ENCODE measurements at places on chromosomes 5 and 9.

GRCh38 chr9:89661391-89661949, 56.7 kb downstream of the GADD45G start:
- no peak for DNase-seq

DNA sequence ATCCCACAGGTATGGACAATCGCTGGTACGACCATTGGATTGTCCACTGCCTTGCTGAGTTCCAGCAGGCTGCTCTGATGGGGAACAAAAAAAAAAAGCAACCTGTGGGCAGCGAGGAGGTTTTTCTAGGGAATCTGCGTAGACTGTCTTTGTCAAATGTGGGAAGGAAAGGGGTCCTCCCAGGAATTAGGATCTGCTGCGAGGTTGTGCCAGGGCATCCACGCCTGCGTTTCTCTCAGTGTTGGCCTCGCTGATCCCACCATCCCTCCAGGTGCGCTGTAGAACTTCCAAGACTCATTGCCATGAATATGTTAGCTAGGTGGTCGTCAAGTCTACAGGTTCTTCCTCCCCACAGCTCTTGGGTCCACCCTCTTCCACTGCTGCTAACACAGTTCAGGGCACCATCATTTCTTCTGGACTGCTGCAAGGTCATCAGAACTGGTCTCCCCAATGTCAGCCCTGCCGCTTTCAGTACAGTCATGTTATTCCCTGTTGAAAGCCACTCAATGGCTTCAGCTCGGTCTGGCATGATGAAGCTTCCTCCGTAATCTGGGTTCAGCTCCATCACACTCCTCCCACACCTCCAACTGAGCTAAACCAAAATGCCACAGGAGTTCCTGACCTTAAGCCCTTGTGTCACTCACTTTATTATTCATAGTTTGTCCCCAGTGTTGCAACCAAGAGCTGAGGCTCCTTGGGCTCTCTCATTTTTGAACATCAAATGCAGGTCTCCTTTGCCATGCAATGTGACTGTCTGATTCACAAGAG, 79.5 kb upstream of the DMRT1 start:
- DNase-seq: no peak

GRCh38 chr5:87252283-87252605, 15.4 kb upstream of the RASA1 start:
- no peak for DNase-seq

GRCh38 chr5:10446490-10446889, 4.8 kb downstream of the ROPN1L start:
- no peak for DNase-seq

DNA sequence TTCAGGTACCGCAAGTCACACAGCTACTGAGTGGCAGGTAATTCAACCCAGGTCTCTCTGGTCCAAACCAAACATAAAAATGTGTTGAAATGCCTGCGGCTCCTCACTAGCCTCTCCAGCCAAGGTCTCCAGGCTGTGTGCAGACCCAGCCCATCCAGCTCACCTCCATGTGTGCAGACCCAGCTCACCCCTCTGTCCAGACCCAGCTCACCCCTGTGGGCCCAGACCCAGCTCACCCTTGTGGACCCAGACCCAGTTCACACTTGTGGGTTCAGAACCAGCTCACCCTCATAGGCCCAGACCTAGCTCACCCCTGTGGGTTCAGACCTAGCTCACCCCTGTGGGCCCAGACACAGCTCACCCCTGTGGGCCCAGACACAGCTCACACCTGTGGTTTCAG, 188.0 kb upstream of the ADCY2 start:
- no peak for DNase-seq

DNA sequence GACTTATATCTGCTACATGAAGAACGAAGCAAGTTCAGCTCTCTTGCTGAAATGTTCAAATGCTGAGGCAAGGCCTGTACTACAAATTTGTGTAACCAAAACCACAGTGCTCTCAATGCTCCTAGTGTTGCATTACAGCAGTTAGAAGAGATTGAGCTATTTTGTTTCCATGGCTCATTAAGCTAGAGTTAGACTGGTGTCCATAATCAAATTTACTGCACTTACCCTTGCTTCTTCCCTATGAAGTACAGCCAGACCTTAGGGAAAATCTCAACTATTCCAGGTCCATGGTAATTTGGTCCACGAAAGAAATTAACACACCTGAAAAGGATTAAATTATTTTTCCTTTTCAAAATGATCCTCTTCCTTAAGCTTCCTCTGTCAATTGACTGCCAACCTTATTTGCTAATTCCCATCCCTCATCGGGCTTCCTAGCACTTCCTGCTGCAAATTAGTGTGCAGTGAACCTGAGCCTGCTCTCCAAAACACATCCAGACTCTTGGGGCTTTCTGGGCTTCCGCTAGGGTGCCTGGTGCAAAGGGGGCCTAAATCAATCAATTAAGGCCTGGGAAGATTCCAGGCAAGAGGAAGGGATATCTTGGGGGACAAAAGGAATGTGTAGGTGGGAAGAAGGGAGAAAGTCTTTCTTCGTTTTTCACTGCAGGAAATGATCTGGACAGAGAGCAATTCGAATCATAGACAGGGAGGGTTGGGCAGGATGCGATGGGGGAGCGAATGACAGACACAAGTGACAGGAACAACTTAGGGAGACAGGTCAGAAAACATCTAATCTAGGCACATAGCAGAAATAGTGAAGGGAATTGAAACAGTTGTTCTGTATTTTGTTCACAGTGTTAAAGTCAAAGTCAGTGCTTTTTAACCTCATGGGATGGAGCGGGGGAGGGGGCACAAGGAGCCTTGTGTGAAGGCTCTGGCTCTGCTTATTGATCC, 542.4 kb downstream of the RAB3C start:
- no peak for DNase-seq

DNA sequence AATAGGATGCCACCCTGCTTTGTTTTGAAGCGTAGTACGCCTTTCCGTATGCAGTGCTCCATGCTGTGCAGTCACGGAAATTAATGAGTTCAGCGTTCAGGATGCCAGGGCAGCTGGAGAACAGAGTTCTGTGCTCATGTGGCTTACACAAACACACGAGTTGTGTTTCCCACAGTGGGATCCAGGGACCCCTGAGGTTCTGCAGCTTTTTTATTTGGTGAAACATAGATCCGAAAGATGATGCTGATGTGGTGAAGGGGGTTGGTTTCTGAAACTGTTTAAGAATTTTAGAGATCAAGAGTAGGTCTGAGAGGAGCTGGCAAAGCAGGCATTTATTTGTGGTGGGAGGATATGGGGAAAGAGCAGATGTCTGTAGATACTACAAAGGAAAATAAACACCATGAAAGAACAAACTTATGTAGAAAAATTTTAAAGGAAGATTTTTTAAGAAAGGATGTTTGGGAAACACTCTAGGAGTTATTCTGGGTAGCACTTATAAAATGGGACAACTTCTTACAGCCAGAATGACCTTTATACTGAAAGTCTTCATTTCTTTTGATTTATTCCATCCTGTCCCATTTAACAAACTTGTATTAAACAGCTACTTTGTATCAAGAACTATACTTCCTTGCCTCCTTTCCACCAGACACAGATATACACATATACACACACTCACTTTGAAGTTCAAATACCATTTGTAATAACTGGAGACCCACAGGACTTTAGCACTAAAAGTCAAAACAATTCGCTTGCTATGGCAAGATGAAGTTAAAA, 52.7 kb downstream of the ITGA1 start:
- no peak for DNase-seq

DNA sequence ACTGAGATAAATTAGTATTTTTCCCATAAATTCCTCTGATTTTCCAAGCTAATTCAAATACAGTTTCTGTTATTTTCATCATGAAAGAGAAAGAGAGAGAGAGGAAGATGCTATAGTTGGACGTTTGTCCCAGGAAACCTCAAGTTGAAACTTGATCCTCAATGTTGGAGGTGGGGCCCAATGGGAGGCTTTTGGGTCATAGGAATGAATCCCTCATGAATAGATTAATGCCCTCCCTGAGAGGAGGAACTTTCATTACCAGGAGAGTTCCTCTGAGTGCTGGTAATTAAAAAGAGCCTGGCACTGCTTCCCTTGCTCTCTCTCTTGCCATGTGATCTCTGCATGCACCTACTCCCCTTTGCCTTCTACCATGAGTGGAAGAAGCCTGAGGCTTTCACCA, 189.9 kb upstream of the SMC2 start:
- no peak for DNase-seq

DNA sequence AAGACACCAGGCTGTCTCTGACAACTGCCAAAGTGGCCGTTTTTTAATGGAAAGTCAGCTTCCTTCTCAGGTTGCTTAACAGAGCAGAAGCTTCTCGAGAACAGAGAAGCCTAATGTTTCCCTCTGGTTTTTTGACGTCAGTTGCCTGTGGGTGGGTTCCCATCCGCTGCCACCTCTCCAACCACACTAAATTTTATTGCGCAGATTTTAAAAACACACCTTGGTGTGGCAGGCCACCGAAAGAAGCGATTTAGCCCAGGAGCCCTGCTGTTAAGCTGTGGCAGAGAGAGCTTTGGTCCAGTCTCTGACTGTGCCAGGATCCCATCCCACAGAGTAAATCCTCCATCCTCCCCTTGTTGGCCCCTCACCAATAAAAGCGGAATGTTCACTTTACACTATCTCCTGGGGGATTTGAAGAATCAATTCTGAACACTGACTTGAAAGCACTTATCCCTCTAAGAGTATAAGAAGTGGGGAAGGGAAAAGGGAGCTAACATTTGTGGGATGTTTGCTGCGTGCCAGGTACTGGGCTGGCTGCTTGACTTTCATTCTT, 181.6 kb downstream of the AOPEP start:
- DNase-seq: no peak

GRCh38 chr9:18923167-18923566, 109.8 kb downstream of the SAXO1 start:
- DNase-seq: no peak

- DNase-seq: no peak
These were observed 32.7 kb upstream of the SPARC start for GRCh38 chr5:151719228-151720000.

DNA sequence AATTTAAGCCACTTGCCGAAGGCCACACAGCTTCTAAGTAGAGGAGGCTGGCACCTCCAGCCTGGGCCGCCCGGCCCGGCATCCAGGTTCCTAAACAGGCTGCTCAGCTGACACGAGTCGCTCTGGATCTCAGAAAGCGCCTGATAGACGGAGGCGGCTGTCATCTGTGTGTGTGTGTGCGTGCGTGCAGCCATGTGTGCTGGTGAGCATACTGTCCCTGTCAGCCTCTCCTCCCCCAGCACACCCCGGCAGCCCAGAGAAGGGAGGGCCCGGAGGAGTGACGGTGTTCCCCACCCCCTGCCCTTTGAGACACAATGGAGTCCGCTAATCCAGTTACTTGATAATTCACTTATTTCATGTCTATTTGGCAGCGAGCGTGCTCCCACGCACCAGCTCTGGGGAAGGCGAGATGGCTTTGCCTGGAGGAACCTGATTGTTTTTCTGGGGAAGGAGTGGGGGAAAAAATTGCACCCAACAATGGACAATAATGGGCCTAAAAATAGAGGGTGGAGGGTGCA, 20.0 kb downstream of the NTNG2 start:
- no peak for DNase-seq

GRCh38 chr9:36867672-36868471, 166.2 kb downstream of the PAX5 start:
- peak; percentile 74 for DNase-seq

- peak; percentile 91 for DNase-seq
These were observed 16.7 kb upstream of the MTMR12 start for GRCh38 chr5:32329395-32329834.

- DNase-seq: no peak
These were observed 205.2 kb downstream of the FSTL4 start for GRCh38 chr5:133406977-133407632.

GRCh38 chr9:38180656-38181055, 111.6 kb upstream of the SHB start:
- no peak for DNase-seq

DNA sequence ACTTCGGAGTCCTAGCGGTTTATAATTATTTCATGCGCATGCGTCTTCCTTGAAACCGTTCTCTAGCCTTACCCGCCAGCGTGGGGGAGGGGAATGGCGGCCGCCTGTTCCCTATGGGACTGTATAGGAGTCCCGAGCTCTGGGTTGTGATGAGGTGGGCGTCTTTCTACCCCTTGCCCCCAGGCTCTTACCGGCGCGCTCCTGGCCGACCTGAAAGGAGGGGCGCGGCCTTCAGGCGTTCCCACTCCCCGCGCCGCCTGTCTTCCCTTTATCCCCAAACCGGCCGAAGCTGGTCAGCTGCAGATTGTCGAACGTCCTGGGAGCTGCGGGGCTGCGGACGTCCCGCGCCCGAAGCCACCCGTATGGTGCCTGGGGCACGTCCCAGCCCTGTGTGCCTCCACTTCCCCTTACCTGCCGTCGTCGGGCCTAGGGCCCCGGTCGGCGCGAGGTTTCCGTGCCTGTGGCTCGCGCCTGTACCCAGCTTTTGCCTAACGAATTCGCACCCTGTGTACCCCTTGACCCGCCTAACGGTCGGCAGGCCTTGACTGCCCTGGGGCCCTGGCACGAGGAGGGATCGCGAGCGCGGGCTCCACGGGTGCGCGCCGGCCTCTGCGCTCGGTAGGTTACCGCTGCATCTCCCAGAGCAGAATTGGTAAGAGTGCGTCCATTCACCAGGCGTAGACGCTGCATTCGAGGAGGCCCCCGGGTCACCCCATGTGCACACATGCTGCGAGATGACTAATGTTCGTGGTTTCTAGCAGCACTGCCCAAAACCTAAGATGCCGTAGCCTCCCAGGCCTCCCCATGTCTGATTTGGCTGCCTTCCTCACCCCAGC, 653 bp upstream of the HNRNPH1 start:
- DNase-seq: peak; percentile 52

DNA sequence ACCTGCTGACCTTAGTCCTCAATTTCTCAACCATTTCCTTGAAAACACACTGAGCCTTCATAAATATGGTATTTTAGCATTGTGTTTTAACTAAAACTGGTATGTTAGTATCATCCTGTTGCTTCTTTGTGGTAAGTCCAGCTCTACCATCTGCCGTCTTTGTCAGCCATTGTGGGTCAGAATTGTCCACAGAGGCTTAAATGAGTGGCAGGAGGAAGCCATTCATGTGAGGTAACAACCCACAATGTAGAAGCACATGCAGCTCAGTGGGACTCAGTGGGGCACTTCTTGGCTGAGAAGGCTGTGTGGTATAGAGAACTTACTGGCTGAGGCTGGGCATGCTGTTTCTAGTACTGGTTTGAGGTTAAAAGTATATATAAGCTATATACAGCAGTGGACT, 149.2 kb upstream of the NR3C1 start:
- DNase-seq: no peak

DNA sequence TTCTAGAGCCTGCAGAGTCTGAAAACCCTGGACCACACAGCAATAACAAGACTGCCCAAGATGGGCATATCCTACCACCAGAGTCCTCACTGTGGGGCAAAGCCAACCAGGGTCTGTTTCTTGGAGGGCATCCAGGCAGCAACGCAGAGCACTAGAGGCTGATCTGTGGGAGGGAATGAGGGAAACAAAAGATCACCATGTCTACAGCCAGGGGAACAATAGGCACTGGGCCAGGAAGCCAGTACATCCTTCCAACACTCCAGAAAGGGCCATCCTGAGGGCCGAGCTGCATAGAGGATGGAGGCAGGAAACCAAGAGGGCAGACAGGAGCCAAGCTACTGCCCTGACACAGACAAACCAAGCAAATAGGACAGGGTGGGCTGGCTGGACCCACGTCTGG, 416.1 kb upstream of the IRX4 start:
- no peak for DNase-seq

Measured in NCI-H526 (cell line).